ENCODE measurements at places on chromosomes 11 and 22.

GRCh38 chr11:122979103-122979814 lies 2.4 kb downstream of the BSX start:
- DNase-seq: no peak

- no peak for DNase-seq
These were observed 4.1 kb downstream of the BEST1 start for GRCh38 chr11:61954106-61954850.

DNA sequence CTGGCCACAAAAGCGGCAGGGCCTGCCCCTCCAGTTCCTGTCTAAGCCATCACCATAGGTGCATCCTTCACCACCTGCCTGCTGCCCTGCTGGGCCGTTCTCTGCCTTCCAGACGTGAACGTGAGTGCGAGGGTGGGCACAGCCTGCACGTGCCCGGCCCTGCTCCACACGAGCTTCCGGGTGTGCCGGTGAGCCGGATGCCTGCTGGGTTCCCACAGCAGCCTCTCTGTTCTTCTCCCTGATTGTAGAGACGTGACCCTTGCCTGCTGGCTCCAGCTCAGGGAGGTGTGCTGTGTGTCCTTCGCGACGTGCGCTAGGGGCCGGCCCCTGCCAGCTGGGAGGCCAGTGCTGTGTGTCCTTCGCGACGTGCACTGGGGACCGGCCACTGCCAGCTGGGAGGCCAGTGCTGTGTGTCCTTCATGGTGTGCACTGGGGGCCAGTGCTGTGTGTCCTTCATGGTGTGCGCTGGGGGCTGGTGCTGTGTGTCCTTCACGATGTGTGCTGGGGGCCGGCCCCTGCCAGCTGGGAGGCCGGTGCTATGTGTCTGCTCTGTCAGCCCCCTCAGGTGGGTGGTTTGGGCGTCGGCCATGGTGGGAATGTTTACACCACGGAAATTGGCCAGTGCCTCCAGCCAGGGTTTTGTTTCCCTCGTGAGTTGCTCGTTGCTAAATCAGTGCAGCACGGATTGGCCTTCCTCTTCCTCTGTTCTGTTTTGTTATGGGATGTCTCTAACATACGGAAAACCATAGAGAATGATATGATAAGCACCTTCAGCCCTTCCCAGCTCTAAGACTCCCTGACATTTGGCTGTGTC lies 35.4 kb upstream of the BRSK2 start:
- DNase-seq: no peak

DNA sequence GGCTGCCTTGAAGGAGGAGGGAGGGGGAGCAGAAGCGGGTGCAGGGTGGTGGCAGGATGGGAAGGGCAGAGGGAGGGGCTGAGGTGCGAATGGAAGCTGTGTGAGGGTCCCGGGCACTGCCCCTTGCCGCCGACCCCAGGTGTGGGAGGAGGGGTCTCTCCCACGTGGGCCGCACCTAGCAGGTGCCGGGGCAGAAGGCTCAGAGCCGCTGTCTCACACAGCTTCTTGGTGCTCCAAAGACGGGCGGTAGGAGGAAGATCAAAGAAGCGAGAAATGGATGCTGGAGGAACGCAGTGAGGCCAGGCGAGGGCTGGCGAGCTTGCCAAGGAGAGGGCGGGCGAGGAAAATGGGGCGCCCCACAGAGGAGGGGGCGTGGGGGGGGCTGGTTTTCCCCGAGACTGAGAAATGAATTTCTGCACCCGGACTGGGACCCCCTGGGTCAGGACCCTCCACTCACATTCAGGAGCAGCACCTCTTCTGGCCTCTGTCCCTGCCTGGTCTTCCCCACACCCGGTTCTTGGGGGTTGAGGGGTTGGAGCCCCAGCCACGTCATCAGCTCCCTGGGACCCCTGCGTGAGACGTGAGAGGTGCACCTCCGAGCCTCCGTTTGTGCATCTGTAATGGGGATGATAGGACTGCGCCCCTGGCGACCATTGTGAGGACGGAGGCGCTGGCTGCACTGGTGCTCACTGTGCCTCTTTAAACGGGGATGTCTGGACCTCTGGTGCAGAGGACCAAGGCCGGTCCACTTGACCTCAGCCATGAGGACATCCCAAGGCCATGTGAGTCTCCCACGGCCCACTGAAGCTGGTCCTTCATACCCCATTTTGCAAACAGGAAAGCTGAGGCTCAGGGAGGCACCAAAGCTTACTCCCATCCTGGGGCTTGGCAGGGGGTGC lies 16.8 kb downstream of the LSP1 start:
- no peak for DNase-seq

DNA sequence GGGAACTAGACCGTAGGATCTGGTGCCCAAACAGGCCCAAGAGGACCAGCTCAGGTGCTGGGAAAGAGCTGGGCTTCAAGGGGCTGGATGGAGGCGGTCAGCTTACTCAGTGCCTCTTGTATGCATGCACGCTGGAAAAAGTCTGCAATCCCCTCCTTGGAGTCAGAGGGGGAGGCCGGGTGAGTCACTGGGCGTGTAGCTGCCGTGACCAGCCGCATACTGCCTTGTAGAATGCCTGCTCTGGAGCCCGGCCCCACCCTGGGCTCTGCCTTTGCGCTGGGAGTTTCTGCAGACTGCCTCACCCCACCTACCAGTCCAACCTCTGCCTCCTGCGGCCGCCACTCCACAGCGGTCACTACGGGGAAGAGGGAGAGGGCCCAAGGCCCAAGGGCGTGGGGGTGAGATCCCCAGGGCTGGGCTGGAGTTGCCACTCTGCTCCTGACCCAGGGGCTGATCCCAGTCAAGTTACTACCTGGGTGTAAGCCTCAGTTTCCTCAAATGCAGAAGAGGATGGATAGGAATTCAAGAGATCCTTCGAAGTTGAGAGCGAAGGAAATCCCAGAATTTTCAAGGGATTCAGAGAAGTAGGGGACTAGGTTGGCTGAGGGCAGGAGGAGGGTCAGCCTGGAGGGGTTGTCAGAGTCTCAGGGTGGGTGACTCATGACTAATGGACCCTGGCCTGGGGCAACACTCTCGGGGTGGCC lies 4.2 kb downstream of the MRGPRF start:
- DNase-seq: no peak

GRCh38 chr11:67301951-67302516 lies 1.3 kb upstream of the SSH3 start:
- no peak for DNase-seq

DNA sequence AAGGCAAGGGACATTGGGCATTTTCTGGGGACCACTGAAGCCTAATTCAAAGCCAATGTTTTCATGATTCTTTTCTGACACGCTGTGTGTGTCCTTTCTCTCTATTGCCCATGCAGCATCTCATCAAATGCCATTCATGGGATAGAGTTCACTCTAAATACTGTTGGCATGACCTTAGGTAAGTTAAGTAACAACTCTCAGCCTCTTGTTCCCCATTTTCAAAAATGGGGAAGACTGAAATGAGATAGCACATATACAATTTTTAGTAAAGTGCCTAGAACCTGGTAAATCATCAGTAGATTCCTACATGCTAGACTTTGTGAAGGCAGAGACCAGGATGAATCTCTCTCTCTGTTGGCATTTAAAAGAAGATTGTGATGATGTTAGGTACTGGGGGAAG lies 12.7 kb upstream of the OR52K2 start:
- no peak for DNase-seq
